Immature natural killer cell (primary cell): ENCODE measurements at places on chromosomes 7 and 10. TPM values are rescaled to one million over a fixed set of nuclear protein-coding genes. Genes with fewer than 3 reads are reported as not detected.

MSMB gene
- not detected for polyA plus RNA-seq

TAS2R3 gene
- not detected for polyA plus RNA-seq

RBM20 gene
- polyA plus RNA-seq = not detected

EN2 gene
- polyA plus RNA-seq = not detected

VGF gene
- not detected for polyA plus RNA-seq

MMP21 gene
- polyA plus RNA-seq = not detected

PDE6C gene
- not detected for polyA plus RNA-seq

GIMAP2 gene
- polyA plus RNA-seq = 63.1 TPM

FAM20C gene
- polyA plus RNA-seq = not detected

ACSL5 gene
- polyA plus RNA-seq = 86.5 TPM

MBL2 gene
- polyA plus RNA-seq = not detected

NEUROG3 gene
- not detected for polyA plus RNA-seq

SLC39A12 gene
- not detected for polyA plus RNA-seq

NACAD gene
- 0.65 TPM for polyA plus RNA-seq

ACBD7 gene
- polyA plus RNA-seq = not detected

PRLHR gene
- not detected for polyA plus RNA-seq

TSPAN12 gene
- polyA plus RNA-seq = not detected

CABCOCO1 gene
- polyA plus RNA-seq = not detected

CD36 gene
- polyA plus RNA-seq = 11.4 TPM

TAF3 gene
- polyA plus RNA-seq = 5.5 TPM

PAX4 gene
- not detected for polyA plus RNA-seq

TSPAN33 gene
- polyA plus RNA-seq = 6.2 TPM

CPN1 gene
- polyA plus RNA-seq = not detected

GPR15LG gene
- polyA plus RNA-seq = not detected

MUC12 gene
- not detected for polyA plus RNA-seq

MEST gene
- 3.0 TPM for polyA plus RNA-seq

HOXA13 gene
- not detected for polyA plus RNA-seq

CFAP69 gene
- polyA plus RNA-seq = not detected

OSBPL3 gene
- 6.4 TPM for polyA plus RNA-seq

TAX1BP1 gene
- 86.9 TPM for polyA plus RNA-seq

CXCL12 gene
- not detected for polyA plus RNA-seq

AQP1 gene
- not detected for polyA plus RNA-seq

ASNS gene
- polyA plus RNA-seq = 41.7 TPM

CLEC5A gene
- not detected for polyA plus RNA-seq

ENKUR gene
- 0.12 TPM for polyA plus RNA-seq

COBL gene
- polyA plus RNA-seq = not detected

SAMD9 gene
- polyA plus RNA-seq = 43.7 TPM

SEMA3D gene
- not detected for polyA plus RNA-seq

SFRP5 gene
- not detected for polyA plus RNA-seq

TUBAL3 gene
- not detected for polyA plus RNA-seq

OPN1SW gene
- polyA plus RNA-seq = not detected

SUN3 gene
- not detected for polyA plus RNA-seq
